Aorta (tissue), 5 donors: ENCODE measurements at places on chromosomes 11 and 22.

DNA sequence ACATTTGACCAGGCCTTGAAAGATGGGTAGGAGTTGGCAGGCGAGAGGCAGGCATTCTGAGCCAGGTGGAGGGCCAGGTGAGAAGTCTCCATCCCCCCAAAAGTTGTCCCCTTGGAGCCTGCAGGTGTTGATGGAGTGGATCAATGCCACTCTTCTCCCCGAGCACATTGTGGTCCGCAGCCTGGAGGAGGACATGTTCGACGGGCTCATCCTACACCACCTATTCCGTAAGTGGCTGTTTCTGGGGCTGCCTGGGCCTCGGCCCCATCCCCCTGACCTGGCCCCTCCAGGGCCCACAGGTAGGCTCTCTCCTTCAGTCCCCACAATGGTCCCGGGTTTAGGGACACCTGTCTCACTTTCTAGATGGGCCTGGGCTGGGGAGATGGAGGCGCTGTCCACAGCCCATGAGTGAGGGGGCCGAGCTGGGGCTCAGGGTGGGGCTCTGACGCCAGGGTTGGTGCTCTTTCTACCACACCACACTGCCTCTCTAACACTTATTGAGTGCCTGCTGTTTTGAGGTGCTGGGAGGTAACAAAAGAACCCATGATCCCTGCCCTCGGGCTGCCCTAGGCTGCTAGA is 7.0 kb downstream of the PARVG start:
- peak; percentile 42 for DNase-seq

GRCh38 chr22:42303396-42304323 is 33.2 kb upstream of the TCF20 start:
- DNase-seq: no peak

DNA sequence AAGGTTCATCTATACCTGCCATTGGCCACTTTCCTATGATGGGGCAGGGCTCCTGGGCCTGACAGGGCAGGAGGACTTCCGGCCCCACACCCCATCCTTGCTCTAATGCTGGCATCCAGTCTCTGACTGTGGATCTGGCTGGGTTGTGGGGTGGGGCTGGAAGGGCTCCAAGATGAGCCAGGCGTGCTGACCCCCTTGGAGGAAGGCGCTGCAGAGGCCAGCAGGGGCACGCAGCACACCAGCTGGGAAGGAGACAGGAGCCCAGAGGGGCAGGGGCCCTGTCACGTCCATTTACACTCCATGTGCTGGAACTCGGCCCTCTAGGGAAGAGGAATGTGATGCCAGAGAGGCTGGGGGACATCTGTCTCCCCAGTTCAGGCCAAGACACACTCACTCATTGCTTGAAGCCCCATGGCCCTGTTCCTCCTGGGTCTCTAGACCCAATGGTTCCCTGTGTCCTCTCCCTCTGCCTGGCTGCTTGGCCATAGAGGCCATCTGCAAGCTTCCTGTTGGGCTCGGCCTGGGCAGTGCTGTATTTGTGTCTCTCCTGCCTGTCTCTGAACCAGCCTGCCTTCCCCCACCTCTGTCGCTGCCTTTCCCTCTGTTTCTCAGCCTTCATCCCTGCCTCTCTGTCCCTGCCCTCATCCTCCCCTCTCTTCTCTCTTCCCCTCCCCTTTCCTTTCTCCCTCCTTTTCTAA is 67.5 kb upstream of the NECTIN1 start:
- DNase-seq: no peak

GRCh38 chr11:119350302-119350701 is 3.8 kb upstream of the MFRP start:
- DNase-seq: peak; percentile 23

GRCh38 chr11:3840870-3841425 is at the start of gene RHOG:
TSS of gene RHOG (minus strand) at chr11:3840959. CDS start at chr11:3828138, 12,821 bp downstream.
- peak; percentile 93 for DNase-seq

DNA sequence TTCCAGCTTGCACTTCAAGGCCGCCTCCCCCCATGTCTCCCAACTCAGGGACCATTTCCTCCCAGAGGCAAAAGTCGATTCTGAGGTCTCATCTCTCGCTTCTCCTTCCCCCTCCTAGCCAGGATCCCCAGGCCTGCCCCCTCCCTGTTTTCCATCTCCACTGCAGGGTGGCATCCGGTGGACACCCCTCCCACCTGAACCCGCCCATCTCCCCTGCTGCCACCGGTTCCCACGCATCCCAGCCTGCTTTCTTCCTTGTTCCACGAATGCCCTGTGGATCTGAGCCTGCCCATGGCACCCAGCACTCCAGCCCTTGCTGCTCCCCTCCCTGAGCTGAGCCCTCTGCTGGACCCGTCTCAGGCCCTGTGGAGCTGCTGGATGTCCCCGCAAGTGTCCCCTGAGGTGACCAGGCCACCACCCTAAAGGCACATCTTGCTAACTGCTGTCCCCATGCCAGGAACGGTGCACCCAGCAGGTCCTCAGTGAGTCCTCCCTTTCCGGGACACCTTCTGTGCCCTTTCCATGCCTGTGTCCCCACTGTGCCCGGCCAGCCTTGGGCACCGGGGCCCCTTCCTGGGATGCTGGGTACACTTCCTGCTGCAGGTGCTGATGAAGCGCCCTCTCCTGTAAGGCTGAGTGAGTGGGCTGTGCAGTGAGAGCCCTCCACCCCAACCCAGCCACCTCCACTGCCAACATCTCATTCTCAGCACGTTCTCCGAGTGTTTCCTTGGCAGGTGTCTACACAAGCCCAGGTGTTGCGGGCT is 936 bp downstream of the IL17REL start:
- DNase-seq: peak; percentile 62

- peak; percentile 51 for DNase-seq
These were observed 39.3 kb downstream of the KCNJ4 start for GRCh38 chr22:38415561-38416321.

DNA sequence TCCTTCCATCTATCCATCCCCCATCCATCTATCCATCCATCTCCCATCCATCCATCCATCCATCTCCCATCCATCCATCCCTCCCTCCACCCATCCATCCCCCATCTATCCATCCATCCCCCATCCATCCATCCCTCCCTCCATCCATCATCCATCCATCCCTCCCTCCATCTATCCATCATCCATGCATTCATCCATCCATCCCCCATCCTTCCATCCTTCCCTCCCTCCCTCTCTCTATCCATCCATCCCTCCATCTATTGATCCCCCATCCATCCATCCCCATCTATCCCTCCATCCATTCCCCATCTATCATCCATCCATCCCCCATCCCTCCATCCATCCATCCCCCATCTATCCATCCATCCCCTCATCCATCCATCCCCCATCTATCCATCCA is 96.7 kb downstream of the MPPED1 start:
- DNase-seq: no peak

DNA sequence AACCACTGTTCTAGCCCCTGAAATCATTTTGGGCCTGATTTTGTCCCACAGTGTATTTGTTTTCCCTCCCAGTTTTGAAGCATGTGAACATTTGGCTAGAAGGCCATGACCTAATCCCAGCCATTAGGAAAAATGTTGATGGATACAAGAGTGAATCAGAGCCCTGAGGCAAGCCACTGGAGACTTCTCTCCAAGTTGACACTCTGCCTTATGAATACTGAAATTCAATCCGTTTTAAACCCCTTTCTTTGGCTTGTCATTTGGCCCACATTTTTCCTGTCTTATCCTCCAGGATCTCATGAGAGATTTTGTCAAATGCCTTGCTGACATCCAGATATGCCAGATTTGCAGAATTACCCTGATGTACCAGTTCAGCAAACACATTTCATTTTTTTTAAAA is 158.8 kb downstream of the FAT3 start:
- DNase-seq: no peak

DNA sequence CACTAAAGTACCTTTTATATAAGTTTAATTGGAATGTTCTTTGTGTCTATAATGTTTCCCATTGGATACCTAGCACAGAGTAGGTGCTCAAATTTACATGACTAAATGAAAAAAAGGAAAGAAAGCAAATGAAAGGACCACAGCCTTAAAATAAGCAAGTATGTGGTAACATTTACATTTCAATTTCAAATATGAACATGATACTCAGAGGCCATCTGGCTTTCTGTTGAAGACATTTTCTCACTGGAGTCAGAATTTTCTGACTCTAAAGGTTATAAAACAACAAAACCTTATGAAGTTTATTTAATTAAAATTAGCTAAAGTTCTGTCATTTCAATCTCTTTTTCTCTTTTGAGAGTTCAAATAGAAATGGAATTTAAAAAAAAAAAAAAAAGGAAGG is 904 bp upstream of the ANGPTL5 start:
- DNase-seq: no peak

DNA sequence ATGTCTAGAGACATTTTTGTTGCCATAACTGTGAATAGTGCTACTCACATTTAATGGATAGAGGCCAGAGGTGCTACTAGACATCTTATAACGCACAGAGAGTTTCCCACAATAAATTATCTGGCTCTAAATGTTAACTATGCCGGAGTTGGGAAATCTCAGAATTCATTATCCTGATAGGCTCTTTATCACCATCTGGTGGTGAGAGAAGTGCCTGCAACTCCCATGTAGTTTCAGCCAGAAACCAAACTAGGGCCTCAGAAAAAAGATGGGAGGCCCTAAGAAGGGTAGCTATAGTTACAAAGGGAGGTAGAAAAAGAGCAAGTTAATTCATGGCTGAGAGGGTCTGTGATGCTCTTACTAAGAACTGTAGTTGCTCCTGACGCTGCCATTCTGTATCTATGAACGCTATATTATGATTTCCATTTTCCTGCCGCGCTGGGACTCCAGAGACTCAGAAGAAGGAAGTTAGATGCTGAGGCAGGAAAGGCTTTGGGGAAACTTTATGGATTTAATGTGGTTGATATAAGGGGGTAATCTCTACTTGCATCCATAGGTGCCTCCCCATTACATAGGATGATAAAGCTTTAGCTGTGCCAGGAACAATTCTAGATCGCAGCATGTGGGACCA is 22.9 kb upstream of the MRPL17 start:
- no peak for DNase-seq

DNA sequence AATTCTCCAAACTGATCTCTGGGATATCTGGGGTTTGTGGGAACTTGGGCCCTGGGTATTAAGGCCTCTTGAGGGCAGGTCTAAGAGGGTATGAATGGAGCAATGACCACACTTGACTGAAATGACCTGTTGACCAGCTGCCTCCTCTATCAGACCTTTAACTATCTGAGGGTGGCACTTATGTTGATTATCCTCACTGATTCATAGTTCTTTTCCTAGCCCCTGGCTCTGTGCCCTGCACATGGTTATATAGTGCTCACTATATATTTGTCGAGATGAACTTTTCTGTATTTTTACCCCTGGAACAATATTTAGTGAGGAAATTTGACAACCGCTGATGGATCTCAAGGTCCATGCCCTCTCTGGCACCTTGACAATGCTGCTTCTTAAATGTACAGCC is 305.5 kb upstream of the PLET1 start:
- no peak for DNase-seq

DNA sequence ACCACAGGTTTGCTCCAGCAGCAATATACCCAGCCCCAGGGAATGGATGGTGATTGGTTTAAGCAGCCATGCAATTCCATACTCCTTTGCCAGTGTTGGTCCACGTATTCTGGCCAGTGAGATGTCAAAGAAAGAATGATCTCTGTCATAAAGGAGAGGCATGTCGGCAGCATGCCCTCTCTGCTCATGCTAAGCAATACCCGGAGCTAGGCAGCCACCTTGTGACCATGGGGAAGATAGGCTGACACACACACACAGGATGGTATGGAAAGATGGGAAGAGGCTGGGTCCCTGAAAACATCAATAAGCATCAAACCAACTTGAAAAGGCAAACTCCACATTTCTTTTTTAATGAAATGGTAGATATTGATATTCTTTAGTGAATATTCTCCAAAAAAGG is 5.1 kb downstream of the ABCC8 start:
- DNase-seq: no peak

GRCh38 chr11:71498091-71498490 is 29.0 kb upstream of the KRTAP5-7 start:
- peak; percentile 40 for DNase-seq

DNA sequence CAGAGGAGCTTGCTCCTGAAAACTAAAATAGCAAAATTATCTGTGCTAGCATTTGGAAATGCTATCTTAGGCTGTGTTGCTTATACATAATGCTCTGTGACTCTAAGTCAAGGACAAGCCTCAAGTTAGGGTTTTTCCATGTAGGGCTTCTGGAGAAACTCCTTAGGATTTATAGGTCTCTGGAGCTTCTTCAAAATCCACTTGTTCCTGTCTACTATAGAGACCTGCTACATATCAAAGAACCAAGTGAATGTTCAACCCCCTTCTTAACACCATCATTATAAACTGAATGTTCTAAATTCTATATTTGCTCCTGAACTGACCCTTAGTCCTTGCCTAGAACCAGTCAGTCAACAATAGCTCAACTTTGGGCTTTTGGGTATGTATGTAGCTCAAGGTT is 523.1 kb upstream of the CCDC90B start:
- no peak for DNase-seq

GRCh38 chr11:24312464-24313238 is 184.2 kb upstream of the LUZP2 start:
- no peak for DNase-seq

GRCh38 chr11:118048472-118049370 is 28.2 kb upstream of the TMPRSS4 start:
- peak; percentile 65 for DNase-seq

GRCh38 chr11:41978945-41979344 is 519.5 kb upstream of the LRRC4C start:
- DNase-seq: no peak

- DNase-seq: no peak
These were observed 230.1 kb upstream of the DDI1 start for GRCh38 chr11:103806130-103806895.

- no peak for DNase-seq
These were observed 95.5 kb downstream of the WNT7B start for GRCh38 chr22:45881524-45881875.
